ENCODE measurements at places on chromosomes 5 and 9.
A peak's percentile ranks its signal among the peaks of the same experiment; 100 is the strongest.

DNA sequence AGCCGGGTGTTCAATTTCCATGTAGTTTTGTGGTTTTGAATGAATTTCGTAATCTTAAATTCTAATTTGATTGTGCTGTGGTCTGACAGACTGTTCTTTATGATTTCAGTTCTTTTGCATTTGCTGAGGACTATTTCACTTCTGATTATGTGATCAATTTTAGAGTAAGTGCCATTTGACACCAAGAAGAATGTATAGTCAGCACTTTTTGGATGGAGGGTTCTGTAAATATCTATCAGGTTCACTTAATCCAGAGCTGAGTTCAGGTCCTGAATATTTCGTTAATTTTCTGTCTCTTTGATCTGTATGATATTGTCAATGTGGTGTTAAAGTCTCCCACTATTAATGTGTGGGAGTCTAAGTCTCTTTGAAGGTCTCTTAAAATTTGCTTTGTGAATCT is 944.9 kb downstream of the TLE4 start:
- no peak for DNase-seq

GRCh38 chr5:41522193-41522786 is 11.9 kb upstream of the PLCXD3 start:
- DNase-seq: no peak

GRCh38 chr5:158172005-158172404 is 313.1 kb upstream of the CLINT1 start:
- DNase-seq: no peak

DNA sequence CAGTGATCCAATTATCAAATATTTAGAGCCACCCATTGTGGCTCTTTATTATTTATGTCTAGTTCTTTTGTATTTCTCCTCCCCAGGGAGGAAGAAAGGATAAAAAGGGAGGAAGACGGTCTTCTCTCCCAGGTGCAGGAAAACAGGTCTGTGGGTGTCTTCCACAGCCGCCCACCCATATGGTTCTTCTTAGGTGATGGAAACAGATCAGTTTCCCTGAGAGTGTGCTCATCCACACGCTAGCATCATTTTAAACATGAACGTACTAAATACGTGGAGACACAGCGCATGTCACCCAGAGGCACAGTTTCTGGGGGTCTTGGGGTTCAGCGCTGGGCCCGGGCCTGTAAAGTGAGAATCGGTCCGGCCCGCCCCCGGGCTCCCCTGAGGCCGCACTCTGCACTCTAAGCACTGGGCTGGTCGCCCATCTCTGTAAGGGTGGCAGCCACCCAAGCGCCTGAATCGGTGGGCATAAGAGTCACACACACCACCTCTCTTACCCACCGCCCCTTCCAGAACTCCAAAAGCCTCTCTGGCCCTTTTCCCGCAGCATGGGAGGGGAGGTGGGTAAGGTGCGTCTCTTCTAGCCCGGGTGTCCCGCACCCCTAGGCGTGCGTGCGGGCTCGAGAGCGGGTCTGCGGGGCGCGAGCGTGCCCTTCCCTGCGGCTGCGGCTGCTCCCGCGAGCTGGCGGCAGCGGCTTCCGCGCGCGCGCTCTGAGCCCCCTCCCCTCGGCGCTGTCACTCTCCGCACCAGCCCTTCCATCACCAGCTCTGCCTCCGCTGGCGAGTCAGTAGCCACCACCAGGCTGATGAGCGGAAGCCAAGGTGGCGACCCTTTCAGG is 1.3 kb downstream of the PTCH1 start:
- DNase-seq: no peak

DNA sequence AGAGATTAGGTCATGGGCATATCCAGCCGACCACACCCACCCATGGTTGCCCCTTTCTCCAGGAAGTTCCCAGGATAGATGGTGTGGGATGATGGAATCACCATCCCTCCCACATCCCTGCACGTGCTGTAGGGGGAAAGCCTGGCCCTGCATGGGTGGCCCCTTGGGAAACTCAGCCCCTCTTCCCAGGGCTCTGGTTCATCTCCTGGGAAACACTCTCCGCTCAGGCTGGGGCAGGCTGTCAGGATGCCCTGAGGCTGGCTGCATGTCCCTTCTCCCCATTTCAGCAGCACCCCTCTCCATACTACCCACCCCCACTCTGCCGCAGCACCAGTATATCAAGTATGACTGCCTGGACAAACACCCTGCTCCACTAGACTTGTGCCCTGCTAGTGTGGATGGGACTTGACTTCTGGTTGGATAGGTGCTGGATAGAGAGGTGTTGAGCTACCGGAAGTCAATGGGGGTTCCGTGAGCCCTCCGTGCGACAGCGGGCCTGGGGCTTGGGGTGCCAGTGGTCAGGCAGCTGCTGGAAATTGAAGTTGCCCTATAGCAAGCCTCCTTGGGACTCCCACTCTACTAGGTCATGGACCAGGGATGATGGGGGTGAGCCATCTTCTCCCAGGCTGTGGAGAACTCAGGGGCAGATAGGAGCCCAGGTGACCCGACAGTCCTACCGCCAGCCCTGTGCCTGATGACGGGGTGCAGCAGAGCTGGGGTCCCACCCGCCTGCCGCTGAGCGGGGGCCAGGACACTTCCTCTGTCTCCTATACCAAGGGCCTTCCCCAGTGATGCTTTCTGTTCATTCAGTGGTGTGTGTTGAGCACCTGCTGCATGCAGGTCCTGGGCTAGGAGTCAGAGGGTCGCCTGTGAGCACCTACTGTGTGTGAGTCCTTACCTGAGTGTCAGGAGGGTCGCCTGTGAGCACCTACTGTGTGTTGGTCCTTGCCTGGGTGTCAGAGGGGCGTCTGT is 69.4 kb upstream of the COL5A1 start:
- no peak for DNase-seq

GRCh38 chr5:132353486-132353995 is 16.0 kb upstream of the SLC22A5 start:
- DNase-seq: no peak

GRCh38 chr5:38827525-38827924 is 18.3 kb upstream of the OSMR start:
- no peak for DNase-seq

- no peak for DNase-seq
Observed at GRCh38 chr5:58967597-58968281, 384.9 kb downstream of the RAB3C start.

GRCh38 chr5:174751154-174752000 is 27.0 kb downstream of the MSX2 start:
- no peak for DNase-seq

- DNase-seq: no peak
Observed at GRCh38 chr5:103510851-103511553, 51.6 kb downstream of the NUDT12 start.

DNA sequence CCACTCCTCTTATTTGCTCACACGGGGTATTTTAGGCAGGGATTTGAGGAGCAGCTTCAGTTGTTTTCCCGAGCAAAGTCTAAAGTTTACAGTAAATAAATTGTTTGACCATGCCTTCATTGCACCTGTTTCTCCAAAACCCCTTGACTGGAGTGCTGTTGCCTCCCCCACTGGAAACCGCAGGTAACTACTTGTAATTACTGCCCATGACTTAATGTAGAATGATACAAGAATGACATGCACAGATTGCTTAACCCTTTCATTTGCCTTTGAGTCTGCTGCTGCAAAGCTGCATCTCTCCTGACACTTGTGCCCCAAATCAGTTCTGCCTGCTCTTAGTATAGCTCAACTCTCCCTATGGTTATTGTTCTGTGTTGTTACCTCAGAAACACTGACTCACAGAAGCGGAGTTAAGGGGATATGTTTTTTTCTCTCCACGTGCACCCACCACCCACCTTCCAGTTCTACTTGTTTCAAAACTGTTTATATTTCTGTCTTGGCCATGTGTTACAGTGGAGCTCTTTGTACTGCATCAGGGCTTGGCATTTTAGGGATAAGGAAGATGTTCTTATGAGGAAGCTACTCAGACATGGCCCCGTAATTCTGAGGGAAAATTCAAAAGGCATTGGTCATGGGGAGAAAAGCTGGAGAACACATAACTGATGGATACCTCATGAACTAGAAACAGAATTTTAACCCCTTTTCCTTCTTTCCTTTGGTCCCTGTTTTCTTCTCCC is 2.3 kb downstream of the ADRB2 start:
- DNase-seq: no peak

GRCh38 chr5:59020611-59021285 is 437.9 kb downstream of the RAB3C start:
- no peak for DNase-seq

DNA sequence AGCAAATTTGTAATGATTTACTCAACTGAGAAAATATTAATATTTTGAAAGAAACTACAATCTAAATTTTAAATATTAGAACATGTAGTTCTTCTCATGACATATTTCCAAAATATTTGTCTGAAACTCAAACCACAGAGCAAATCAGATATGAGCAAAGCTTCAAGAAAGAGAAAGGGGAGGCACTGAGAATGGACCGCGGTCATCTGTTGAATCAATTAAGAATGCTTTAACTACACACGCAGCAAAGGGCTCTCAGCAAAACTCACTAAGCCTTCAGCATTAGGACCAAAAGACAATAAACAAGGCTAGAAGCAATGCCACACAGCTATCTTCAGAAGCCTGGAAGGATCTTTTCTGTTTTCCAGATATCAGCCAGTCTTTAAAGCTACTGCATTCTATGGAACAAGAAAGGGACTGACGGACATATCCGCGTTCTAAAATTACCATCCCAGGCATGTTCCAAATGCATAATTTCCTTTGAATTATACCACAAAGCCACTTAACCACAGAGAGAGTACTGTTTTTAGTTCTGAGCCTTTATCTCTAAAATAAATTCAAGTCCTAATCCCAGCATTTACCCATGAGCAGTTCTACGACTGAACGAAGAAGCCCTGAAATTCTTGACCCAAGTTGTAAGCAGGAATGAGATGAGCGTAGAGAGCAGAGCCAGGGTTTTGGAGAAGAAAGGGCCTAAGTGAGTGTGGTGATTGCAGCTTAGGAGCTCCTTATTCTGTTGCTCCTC is 513.5 kb downstream of the AGTPBP1 start:
- no peak for DNase-seq

DNA sequence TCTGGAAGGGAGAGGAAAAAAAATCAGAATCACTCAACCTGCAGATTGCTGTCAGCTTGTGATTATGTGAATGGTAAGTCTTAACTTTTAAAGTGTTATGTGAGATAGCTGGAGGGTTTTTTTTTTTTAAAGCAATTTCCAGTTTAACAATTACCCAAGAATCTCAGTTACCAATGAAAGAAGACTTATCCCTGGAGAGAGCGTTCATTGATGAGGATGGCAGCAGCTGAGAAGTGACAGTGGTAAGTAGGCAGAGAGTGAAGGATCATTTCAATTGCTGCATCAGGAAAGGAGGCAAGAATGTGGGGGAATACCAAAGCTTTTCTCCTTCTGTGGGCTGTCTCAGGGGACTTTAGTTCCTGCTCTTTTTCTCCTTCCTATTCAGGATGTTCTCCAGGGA is 370.2 kb upstream of the C9orf72 start:
- DNase-seq: no peak

GRCh38 chr5:17257705-17258273 is 40.4 kb downstream of the BASP1 start:
- DNase-seq: peak; percentile 82

DNA sequence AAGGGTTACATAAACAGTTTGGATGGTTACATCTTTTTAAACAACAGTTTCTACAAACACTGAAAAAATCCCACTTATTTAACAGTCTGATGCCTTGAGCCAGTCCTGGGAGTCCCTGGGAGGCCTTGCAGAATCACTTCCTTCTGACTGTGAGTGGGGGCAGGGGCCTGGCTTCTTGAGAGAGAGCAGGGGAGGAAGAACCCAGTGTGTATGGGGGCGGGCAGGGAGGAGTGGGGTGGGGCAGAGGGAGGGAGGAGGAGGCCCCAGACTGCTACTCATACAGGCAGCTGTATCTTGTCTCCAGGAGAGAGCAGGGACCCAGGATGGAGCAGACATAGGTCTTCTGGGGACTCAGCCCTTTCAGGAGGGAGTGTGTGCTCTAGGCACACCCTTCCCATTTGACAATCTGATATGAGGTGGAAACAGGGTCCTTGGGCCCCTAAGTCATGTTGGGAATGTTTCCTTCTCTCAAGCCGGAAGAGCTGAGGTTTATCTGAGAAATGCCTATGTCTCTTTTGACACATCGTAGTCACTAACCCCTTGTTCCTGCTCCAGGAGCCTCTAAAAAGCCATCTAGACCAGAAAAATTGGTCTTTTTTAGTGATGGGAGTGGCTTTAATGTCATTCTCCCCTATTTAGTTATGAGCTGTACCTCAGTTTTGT is 52.8 kb downstream of the IRF1 start:
- DNase-seq: peak; percentile 49

DNA sequence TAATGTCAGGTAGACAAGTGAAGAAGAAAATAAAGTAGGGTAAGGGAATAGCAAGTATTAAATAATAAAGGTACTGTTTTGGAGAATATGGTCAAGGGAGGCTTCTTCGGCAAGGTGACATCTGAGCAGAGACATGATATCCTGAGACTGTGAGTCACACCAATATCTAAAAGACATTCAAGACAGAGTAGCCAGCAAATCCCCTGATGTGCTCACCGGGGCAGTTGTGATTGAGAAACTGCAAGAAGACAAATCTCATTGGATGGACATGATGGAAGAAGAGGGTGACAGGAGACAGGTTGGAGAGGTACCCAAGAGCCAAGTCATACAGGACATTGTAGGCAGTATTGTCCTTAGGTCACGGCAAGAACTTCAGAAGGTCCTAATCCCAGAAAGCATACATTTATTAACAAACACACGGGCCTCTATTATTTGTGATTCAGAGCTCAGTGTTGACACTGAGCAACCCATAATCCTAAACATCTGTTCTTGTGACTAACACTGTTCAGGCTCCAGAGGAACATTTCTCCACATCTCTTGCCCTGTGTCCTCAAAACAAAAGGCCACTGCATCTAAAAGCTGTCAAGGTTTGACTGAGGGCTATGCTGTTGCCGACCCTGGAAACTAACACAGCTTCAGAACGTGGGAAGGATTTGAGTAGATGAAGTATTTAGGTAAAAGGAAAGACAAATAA is 258.7 kb upstream of the CLINT1 start:
- DNase-seq: no peak

GRCh38 chr5:157766902-157767301 is 23.4 kb downstream of the LSM11 start:
- no peak for DNase-seq

DNA sequence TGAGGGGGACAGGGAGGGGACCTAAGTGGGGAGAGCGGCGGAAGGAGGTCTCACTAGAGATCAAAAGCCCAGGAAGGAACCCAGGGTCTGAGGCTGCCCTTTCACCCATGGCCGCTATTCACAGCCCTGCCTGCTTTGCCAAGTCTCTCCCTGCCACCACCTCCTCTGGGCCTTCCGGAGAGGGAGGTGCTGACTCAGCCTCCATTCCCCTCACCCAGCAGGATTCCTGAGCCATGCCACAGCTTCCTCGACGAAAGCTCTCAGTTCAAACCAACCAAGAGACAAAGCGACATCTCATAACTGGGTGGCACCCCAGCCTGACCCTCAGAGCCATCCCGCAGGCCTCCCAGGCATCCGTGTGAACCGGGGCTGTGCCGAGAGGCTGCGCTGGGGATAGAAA is 36.7 kb downstream of the PAX5 start:
- DNase-seq: no peak
